CD4-positive, alpha-beta T cell treated with Interleukin-15 for 4 hours (primary cell): ENCODE measurements at places on chromosomes 1 and 21.

- DNase-seq, result peak; percentile 83
Measured at GRCh38 chr1:84433258-84434080, 35.2 kb downstream of the DNASE2B start.

DNA sequence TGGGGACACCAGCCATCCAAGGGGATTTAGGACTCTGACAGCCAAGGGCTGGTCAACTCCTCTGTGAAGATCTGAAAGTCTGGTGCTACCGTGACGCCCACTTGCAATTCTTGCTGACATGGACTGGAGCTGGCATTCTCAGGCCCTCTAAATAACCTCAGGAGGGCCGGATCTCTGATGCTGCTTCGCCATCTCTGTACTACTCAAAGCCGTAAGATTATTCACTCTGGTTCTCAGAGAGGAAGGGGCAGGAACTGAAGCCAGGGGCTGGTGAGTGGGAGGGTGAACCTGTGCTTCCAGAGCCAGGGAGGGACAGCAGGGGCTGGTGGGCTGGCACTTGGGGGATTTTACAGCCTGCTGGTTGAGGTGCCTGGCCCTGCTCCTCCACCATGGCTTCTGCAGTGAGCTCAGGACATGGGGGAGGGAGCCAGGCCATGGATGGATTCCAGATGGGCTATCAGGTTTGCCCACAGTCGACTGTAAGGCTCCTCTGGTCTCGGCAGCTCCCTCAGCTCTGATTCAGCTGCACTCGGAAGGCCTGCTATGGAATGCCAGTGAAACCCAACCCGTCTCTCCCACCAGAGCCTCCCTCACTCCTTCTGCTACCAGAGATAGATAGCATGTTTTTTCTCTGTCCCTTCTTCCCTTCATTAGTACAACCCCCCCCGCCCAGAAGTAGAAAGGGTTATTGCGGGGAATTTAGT lies 84.5 kb downstream of the PLXNA2 start:
- DNase-seq, result no peak

DNA sequence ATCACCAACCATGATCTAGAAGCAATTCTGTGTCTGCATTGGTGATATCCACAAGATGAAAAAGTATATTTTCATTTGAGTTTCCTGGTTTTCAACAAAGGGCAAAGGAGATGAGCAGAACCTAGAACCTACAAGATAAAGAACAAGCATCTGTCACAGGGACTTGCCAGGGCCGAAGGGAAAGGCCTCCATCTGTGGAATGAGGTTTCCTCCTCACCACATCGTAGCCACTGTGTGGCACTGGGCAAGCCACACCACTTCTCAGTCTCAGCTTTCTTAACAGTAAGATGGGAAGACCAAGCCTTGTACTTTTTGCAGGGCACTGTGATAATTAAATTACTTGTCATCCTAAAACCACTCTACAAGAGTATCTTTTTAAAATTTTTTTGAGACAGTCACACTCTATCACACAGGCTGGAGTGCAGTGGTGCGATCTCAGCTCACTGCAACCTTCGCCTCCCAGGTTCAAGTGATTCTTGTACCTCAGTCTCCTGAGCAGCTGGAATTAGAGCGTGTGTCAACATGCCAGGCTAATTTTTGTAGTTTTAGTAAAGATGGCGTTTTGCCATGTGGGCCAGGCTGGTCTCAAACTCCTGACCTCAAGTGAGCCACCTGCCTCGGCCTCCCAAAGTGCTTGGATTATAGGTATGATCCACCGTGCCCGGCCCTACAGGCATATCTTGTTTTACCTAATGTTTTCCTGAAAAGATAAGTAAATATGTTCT lies 45.8 kb downstream of the ARHGEF11 start:
- DNase-seq, result no peak

DNA sequence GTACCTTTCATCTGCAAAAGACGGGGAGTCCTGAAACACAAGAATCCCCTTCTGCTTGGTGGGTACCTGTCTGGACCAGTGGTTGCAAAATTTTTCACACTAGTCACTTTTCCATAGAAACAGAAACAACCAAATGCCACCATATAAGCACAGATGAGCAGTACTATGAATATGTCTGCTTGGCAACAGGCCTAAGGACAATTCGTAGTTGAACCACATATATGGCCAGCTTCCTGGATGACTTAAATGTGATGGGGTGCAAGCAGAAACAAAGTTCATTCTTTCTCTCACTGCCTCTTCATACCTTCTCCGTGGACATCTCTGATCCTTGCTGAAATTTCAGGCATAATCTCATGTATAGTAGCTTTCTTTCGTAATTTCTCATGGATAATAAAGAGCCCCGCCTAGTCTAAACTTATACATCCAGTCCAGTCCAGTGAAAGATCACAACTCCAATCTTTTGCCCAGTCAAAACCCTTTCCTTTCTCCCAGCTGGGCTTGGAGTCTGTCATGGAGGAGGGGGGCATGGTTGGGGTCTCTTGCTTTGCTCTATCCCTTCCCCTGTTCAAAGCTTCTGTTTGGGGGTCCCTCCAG lies 7.0 kb downstream of the FCAMR start:
- no peak for DNase-seq

GRCh38 chr1:232163533-232163932 lies 466.4 kb downstream of the SIPA1L2 start:
- no peak for DNase-seq

DNA sequence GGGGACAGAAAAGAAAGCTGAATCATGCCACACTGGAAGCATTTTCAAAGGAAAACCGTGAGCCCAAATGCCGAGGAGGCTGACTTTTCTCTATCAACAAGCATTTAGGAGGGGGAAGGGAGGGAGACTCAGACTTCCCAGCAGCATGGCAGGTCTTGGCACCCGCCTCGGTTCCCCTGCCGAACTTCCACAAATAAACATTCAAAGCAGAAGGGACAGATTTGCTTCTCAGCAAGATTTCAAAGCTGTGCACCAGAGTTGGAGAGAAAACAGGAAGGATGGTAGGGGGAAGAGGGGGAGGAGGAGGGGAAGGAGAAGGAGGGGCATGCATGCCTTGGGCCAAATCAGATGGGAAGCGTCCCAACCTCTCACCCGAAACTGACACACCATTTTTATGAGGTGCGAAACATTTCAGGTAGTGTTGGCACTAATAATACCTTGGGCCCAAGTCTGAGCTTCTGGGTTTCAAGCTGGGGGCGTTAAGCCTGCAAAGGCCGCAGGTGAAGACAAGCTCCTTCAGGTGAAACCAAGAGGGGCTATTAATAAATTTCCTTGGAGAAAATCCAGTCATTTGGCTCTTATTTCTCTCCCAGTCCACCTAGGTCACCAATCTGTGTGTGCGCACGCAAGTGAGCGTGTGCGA lies 26.4 kb downstream of the ABCA4 start:
- no peak for DNase-seq

DNA sequence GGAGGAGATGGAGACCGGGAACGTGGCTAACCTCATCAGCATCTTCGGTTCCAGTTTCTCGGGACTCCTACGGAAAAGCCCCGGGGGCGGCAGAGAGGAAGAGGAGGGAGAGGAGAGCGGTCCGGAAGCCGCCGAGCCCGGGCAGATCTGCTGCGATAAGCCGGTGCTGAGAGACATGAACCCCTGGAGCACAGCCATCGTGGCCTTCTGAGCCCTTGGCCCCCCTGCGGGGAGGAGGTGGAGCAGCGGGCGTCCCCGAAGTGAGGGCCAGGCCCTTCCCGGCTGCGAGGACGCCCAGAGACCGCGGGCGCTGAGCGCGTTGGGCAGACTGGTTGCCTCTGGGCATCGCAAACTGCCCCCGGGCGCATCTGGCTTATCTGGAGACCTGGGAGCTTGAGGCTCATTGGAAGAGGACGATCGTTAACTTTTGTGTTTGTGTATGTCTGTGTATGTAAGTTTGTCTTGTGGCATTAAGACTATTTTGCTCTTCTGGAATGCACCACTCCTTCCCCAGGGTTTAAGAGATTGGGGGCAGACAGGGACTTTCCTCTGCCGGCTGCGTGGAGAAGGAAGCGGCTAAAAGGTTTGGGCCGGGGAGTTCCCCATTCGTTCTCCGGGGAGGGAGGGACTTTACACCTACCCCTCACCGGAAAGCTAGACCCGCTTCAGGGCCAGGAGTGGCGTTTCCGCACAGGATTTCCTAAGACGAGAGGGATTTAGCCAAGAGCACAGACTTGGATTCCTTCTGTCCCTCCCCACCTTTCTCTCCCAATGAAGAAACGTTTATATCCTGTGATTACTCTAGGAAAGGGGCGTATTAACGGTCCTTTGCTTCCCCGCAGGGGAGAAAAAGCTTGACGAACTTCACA lies 1.4 kb downstream of the IER5 start:
- DNase-seq, result peak; percentile 82

- DNase-seq, result peak; percentile 71
Measured at GRCh38 chr1:160777486-160778089, 18.4 kb upstream of the LY9 start.

DNA sequence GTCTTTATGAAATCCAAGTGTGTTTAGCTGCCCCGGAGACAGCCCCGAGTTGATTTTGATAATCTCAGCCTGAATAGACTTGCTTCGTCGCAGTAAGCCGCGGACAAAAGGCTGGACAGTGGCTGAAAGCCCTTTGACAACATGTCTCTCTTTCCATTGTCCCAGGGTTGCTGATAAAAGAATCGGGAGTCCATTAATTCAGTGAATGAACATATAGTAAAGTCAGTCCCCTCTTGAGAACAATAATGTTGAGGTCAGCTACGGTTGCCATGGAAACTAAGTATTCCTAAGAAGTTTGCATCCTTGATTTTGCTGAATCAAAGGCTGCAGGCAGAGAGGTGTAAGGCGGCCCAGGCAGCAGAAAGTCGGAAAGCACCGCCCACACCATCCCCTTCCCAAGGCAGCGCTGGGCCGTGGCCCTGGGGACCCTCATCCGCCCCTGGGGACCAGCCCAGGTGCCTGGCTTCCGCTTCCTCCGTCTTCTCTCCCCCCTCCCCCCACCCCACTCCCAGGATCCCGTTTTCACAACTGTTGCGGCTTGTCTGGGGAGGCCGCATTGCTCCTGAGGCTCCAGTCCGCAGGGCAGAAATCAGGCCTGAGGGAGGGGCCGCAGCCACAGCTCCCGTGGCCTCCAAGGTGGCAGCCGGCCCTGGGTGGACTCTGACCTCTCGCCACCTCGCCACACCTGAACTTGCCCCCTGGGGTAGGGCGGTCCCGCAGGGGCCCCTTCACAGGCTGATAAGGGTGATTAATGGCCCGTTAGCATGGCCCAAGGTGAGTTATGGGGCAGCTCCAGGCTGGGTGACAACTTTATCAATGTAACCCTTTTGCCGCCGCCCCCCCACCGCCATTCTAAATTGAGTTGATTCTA lies 180.9 kb downstream of the PRDM16 start:
- no peak for DNase-seq

DNA sequence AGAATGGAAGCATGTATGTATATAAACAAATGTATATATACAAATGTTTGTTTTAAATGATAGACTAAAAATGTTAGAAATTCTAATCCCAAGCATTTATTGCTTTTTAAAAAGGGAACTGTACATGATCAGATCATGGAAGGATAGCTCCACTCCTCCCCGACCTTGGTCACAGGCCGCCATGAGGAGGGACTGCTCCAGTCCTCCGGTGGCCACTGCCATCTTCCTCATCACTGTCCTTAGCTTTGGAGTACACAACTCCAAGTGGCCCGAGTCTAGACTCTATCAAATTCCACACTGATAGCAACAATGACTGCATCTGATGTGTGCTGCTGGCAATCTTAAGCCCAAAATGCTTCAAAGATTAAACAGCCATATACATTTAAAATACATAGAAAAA lies 9.7 kb downstream of the SYF2 start:
- DNase-seq, result no peak

- DNase-seq, result no peak
Measured at GRCh38 chr1:47403321-47403910, 12.7 kb upstream of the FOXE3 start.

- no peak for DNase-seq
Measured at GRCh38 chr1:10916991-10917390, 95.5 kb upstream of the TARDBP start.

GRCh38 chr1:65022216-65022615 lies 55.9 kb upstream of the JAK1 start:
- DNase-seq, result no peak

DNA sequence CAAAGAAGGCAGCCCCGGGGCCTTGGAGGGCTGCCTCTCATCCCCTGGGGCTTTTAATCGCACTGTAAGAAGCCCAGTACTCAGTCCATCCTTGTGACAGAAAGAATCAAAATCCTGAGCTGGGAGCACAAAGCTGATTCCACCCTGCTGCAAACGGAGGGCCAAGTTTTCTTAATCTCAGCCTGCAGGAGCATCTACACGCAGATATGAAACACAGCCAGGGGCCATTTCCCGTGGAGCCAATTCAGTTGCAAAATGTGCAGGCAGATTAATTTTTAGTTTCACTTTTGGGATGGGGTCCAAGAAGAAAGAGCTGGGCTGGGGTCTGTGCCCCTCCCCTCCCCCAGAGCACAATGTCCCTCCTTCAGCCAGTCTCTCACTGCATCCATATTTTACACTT lies 4.4 kb downstream of the LYPD8 start:
- DNase-seq, result no peak

GRCh38 chr1:203326830-203327683 lies 21.7 kb downstream of the BTG2 start:
- peak; percentile 95 for DNase-seq

- DNase-seq, result no peak
Measured at GRCh38 chr1:214378492-214378891, 97.5 kb downstream of the SMYD2 start.

GRCh38 chr21:42542196-42542595 lies 28.5 kb downstream of the SLC37A1 start:
- no peak for DNase-seq

- DNase-seq, result no peak
Measured at GRCh38 chr1:5740450-5740849, 251.8 kb downstream of the NPHP4 start.

DNA sequence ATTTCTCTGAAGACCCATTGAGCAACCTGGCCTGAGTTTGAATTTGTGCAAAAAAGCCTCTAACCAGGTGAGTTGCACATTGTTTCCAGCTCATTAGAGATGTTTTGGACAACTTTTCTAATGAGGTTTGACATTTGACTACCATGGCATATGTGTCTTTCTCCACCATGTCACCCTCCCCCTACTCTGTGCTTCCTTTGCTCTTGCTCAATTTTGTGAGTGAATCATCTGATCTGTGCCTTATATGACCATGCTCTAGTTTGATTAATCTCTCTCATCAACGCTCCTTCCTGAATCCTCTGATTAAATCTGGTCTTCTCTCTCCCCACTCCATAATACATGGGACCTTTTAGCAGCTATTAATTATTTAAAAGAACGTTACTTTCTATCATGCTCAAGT lies 144.8 kb upstream of the SAMSN1 start:
- DNase-seq, result no peak

GRCh38 chr1:239993366-239993765 lies 98.3 kb upstream of the FMN2 start:
- no peak for DNase-seq

DNA sequence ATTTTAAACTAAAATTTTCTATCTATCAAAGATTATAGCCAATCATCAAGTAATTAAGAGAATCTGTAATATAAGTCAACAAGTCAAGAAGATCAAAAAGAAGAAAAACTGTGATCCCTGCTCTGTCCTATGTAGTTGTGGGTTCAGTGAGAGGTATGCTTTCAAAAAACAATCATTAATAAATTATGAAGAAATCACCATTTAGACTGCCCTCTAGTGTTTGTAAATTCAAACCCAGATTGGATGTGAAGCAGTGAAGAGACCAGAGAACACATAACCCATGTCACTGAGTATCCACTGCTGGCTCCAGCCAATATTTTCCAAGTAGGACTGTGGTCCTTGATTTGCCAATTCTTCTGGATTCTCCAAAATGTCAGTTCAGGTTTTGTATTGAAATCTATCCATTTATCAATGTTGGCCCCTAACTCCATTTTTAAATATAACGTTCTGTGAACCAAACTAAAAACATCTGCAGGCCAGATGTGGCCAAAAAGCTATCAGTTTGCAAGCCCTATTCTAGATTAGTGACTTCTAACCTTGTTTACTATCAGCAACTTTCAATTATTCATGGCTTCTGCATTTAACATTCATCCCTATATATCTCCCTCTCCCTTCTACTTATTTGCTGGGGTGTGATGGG lies 467.5 kb upstream of the CXADR start:
- DNase-seq, result no peak
